ENCODE measurements at places on chromosomes 3 and 15. TPM values are rescaled to one million over a fixed set of nuclear protein-coding genes. Genes with fewer than 3 reads are reported as not detected.

Gene GP5
- not detected for total RNA-seq

Gene LAMB2
- total RNA-seq: 578 TPM

DNA sequence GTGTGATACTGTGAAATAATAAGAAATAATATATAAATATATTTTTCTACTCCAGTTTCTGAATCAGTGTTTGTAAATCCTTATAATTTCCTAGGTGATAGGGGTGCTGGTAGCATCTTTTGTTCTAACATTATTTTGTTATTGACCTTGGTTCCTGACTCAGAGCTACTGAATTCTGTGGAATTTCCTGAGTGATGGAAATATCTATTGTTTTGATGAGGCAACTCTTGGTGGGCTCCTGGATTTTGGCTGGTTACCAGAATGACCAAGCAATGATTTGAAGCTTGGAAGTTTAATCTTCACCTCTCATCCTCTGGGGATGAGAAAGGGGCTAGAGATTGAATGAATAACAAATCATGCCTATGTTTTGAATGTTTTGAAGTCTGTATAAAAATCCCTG lies 377.3 kb downstream of the LPP start:
- H3K27me3 ChIP-seq: no peaks in the 10 kb centered on the region
- DNase-seq: no peak
- H3K27ac ChIP-seq: peak overlapping the region; percentile 30
- peaks cover 39% of the 10 kb centered on the region for H3K4me1 ChIP-seq
- H3K36me3 ChIP-seq: peaks cover 8% of the 10 kb centered on the region

Gene PLA2G4F
- 15.6 TPM for total RNA-seq

DNA sequence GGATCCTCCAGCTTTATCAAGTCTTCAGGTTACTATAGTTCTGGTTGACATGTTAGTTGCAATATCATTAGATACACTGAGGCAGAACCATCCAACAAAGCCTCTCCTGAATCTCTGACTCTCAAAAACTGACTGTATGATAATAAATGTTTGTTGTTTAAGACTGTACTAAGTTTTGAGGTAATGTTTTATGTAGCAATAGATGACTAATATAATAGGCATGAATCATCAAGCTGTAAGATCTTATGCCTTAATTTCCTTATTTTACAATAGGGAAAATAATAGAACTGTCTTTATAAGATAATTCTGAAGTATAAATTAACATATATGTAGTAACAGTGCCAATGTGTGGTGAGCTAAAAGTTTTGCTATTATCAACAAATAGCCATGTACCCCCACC lies 88.9 kb upstream of the TBC1D5 start:
- no peak overlapping the region for H3K27ac ChIP-seq
- H3K27me3 ChIP-seq: no peaks in the 10 kb centered on the region
- H3K36me3 ChIP-seq: no peaks in the 10 kb centered on the region
- no peak overlapping the region for H3K4me3 ChIP-seq
- no peaks in the 10 kb centered on the region for H3K4me1 ChIP-seq
- DNase-seq: no peak

Gene KNG1
- total RNA-seq: not detected

Gene SCG5
- total RNA-seq: not detected

GRCh38 chr15:70741677-70742293 lies 21.6 kb downstream of the UACA start:
- H3K4me3 ChIP-seq: no peak overlapping the region
- no peaks in the 10 kb centered on the region for H3K27me3 ChIP-seq
- no peaks in the 10 kb centered on the region for H3K36me3 ChIP-seq
- no peak for DNase-seq
- no peak overlapping the region for H3K27ac ChIP-seq
- H3K4me1 ChIP-seq: peaks cover 35% of the 10 kb centered on the region

DNA sequence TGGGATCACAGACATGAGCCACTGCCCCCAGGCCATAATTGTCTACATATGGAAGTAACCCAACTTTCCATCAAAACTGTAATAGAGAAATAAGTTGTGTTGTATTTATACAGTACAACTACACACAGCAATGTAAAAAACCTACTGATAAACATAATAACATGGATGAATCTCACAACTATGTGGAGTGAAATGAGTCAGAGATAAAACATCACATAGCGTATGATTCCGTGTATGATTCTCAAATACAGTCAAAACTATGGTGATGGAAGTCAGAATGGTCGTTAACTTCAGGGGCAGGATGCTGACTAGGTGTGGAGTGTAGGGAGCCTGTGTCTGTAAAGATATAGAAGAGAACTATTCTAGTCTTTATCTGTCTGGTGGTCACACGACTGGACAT lies 332.7 kb upstream of the SLCO3A1 start:
- no peaks in the 10 kb centered on the region for H3K4me1 ChIP-seq
- no peaks in the 10 kb centered on the region for H3K27me3 ChIP-seq
- H3K4me3 ChIP-seq: no peak overlapping the region
- H3K27ac ChIP-seq: no peak overlapping the region
- DNase-seq: no peak

GRCh38 chr3:120077731-120078130 lies 16.5 kb downstream of the GSK3B start:
- H3K27me3 ChIP-seq: no peaks in the 10 kb centered on the region
- H3K36me3 ChIP-seq: no peaks in the 10 kb centered on the region
- DNase-seq: no peak
- H3K27ac ChIP-seq: no peak overlapping the region
- H3K4me3 ChIP-seq: no peak overlapping the region
- H3K4me1 ChIP-seq: peaks cover 9% of the 10 kb centered on the region

GRCh38 chr3:138872632-138873031 lies 37.9 kb upstream of the PIK3CB start:
- no peaks in the 10 kb centered on the region for H3K36me3 ChIP-seq
- H3K4me3 ChIP-seq: no peak overlapping the region
- no peak for DNase-seq
- H3K27ac ChIP-seq: no peak overlapping the region
- H3K4me1 ChIP-seq: no peaks in the 10 kb centered on the region

GRCh38 chr15:75640483-75641178 lies 607 bp upstream of the IMP3 start:
- peak overlapping the region; percentile 94 for H3K27ac ChIP-seq
- H3K4me1 ChIP-seq: peaks cover 54% of the 10 kb centered on the region
- no peaks in the 10 kb centered on the region for H3K36me3 ChIP-seq
- no peaks in the 10 kb centered on the region for H3K27me3 ChIP-seq
- no peak for DNase-seq
- peak overlapping the region; percentile 72 for H3K4me3 ChIP-seq

DNA sequence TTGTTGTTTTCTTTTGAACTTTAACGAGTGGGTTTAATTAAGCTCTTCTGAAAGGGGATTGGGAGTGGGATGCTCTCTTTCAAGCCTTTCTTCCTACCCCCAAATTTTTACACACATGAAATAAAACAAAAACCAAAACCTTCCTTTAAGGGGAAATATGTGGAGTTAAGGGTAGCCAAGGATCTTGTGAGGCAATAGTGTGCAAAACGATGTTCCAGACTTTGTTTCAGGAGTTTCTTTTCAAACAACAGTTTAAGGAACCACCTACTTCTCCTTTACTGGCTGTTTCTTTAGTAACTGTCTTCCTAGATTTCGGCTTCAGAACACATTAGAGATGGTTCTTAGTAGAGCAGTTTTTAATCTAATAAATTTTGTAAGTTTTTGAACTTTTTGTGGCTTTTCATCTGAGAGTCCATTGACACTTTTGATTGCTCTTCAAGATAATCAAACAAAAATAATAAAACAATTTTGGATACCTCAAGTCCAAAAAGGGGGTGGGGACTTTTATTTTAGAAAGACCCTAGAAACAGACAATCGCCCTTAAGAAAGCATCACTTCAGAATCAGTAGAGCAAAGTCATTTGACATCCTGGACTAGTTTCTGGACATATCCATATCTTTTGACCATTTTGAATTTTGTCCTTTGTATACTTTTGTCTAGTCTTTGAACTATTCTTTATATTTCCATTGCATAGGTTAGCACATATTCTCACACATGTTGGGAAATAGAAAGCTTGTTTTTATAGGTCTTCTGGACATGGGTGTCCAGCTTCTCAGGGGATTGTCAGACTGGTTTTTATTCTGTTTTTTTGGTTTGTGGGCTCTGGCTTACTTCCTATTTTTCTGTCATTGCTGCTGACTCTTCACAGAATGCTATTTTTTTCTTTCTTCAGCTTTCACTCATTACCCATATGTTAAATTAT lies 6.0 kb downstream of the DIPK2A start:
- H3K4me3 ChIP-seq: no peak overlapping the region
- H3K27ac ChIP-seq: no peak overlapping the region
- no peaks in the 10 kb centered on the region for H3K36me3 ChIP-seq
- DNase-seq: no peak

- H3K27ac ChIP-seq: no peak overlapping the region
- no peaks in the 10 kb centered on the region for H3K36me3 ChIP-seq
- H3K4me3 ChIP-seq: no peak overlapping the region
- peaks cover 20% of the 10 kb centered on the region for H3K27me3 ChIP-seq
- H3K4me1 ChIP-seq: peaks cover 24% of the 10 kb centered on the region
- peak; percentile 30 for DNase-seq
These were observed 78.0 kb upstream of the SNRPA1 start for GRCh38 chr15:101372960-101373525.
